ENCODE measurements at places on chromosomes 2 and 18.

- DNase-seq: no peak
Measured at GRCh38 chr2:146615778-146616177, 1229.1 kb upstream of the ACVR2A start.

GRCh38 chr2:217356781-217357180 is 496.9 kb upstream of the TNP1 start:
- DNase-seq: no peak

GRCh38 chr2:163436963-163437362 is 298.8 kb downstream of the FIGN start:
- DNase-seq: no peak

GRCh38 chr2:31475692-31476091 is 61.1 kb upstream of the XDH start:
- DNase-seq: no peak

DNA sequence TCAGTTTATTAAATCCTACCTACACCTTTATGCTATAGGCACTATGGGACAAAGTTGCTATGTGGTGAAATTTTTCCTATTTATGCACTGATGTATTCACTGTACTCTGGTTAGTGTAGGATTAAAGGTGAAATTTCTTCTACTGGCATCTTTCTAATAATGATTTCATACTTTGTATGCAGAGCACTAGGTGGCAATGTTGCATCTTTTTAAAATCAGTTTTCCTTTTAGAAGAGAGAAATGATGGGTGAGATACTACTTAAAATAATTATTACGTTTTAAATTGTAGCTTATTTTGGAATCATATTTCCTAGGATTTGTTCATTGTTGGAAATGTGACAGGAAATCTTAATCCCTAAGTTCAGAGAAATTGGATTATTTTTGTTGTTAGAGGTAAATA is 150.9 kb downstream of the CD8B2 start:
- DNase-seq: no peak

GRCh38 chr18:62919109-62919838 is 203.9 kb downstream of the PHLPP1 start:
- no peak for DNase-seq

DNA sequence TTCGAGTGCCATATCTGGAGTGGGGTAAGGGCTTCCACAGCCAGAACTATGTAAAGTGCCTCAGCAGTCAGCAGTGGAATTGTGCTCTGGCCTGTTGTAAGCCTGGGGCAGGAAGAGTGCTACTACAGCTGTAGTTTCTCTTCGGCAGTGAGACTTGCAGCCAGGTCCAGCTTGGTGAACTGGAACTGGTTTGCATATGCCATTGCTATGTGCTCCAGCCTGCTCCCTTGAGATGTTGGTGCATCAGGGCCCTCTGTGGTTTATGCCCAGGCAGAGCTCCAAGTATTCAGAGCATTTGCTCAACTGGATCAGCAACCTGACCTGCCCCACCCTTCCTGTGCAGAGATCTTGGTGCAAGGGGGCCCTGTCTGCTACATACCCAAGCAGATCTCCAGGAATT is 47.8 kb downstream of the ZNF804A start:
- no peak for DNase-seq

GRCh38 chr2:201999279-201999678 is 34.4 kb upstream of the FZD7 start:
- no peak for DNase-seq

GRCh38 chr2:126809340-126809739 is 89.3 kb upstream of the TEX51 start:
- no peak for DNase-seq

DNA sequence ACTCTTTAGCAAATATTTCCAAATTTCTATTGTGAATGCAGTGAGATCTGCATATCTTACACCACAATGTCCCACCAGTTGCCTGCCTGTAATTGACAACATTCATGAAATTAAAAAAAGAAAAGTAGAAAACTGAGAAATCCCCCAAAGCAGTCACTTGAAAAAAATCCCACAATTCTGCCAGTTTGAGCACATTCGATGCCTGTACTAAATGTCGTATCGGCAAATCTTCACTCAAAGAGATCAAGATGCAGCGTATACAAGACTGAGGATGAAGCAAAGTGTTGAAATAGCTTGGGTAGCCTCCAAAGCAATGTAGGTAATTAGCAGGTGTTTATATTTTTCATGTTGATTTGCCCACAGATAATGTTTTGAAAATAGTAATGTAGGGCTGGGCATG is 186.7 kb upstream of the ZEB2 start:
- no peak for DNase-seq

DNA sequence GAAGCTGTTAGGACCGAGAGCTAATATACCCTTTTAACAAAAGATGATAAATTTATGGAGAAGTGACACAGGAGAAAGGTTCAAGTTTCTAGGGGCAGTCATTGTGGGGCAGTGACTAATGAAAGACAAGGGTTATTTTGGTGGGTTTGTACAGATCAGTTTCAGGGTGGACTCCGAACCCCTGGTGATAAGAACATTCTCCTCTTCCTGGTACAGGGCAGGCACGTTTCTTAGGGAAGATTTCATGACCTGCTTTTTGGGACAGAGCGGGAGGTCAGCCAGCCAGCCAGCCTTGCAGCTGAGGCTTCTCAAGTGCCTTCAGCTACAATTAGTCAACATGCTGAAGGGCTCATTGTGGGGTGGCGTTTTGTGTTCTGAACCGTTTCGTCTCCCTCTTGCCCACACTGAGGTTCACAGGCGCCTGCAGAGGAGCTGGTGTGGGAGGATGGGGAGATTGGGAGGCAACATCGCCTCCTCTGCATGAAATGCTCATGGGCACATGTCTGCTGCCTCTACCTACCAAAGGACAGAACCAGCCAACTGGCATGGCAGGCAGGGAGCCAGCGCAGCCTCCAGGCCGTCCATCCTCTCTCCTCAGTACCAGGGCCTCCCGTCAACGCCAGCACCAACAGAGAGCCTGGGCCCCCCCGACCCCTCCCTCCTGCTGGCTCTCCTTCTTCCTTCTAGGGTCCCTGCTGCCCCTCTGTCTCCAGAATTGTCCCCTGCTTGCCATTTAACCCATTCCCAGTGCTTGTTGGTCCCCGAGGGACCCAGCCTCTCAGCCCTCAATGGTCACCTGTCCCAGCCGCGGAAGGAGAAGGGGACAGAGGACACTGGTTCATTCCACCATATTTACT is 9.6 kb downstream of the CHMP1B start:
- no peak for DNase-seq

GRCh38 chr18:26863921-26864497 is 1.5 kb downstream of the AQP4 start:
- DNase-seq: no peak

- no peak for DNase-seq
Measured at GRCh38 chr2:22274661-22275060, 1110.3 kb upstream of the KLHL29 start.

Data from stimulated activated CD4-positive, alpha-beta T cell treated with anti-CD3 and anti-CD28 coated beads, Interleukin-1b, Interleukin-23, amount 100 ng/mL, for 1 hour (primary cell).